ENCODE measurements at places on chromosomes 3 and 15.

DNA sequence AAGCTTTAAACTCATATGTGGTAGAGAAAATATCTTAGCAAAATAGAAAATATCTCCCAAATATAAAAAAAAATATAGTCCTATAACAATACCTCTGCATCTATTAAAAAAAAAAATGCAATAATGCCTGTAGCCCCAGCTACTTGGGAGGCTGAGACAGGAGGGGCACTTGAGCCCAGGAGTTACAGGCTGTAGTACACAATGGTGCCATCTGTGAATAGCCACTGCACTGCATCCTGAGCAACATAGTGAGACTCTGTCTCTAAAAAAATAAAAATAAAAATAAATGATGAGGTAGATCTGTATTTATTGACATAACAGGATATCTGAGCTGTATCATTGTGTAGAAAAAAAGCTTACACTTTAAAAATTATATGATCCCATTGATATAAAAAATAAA is 70.4 kb downstream of the PFN2 start:
- no peak for DNase-seq

GRCh38 chr15:25331860-25332259 is 107.0 kb downstream of the UBE3A start:
- DNase-seq, result no peak

- no peak for DNase-seq
Measured at GRCh38 chr3:177776661-177777101, 579.4 kb upstream of the TBL1XR1 start.

DNA sequence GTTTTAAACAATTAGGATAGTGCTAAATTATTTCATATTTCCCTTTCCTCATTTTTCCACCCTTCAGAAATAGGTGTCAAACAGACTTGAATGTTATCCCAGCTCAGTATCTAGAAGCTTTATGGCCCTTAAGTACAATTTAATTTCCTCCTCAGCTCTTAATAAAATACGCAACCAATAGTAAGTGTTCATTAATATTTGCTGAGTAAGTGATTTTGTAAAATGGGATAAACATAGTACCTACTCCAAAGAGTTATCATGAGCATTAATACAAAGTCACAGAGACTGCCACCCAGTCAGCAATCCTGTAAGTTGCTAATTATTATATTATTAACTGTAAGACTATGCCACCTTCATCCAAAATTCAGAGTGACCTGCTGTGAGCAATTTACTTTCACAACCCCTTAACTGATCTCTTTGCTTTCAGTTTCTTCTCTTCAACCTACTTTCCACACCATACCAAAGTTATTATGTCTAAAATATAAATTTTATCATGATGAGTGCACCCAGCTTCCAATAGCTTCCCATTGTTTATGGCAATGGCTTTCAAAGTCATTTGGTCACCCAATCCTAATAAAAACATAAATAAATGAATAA is 30.7 kb upstream of the CLDN1 start:
- DNase-seq, result no peak

- no peak for DNase-seq
Measured at GRCh38 chr3:141412087-141412935, 44.0 kb downstream of the ZBTB38 start.

- no peak for DNase-seq
Measured at GRCh38 chr3:98350082-98350481, 3.6 kb upstream of the OR5K4 start.

GRCh38 chr3:38614651-38615352 is 34.7 kb downstream of the SCN5A start:
- DNase-seq, result no peak

DNA sequence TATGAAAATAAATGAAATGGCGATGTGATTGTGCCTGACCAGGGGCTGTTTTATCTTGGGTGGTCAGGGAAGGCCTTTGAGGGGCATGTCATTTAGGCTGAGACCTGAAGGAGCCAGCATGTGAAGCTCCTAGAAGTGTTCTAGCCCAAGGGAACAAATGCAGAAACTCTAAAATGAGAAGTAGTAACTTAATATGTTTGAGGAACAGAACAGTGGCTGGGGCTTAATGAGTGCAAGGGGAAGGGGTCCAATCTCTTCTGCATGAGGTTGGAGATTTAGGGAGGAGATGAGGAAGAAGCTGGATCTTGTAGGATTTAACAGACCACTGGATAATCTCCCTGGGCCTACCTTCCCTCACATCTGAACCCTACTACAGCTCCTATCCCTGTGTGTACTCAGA is 110.5 kb downstream of the AKAP13 start:
- no peak for DNase-seq

DNA sequence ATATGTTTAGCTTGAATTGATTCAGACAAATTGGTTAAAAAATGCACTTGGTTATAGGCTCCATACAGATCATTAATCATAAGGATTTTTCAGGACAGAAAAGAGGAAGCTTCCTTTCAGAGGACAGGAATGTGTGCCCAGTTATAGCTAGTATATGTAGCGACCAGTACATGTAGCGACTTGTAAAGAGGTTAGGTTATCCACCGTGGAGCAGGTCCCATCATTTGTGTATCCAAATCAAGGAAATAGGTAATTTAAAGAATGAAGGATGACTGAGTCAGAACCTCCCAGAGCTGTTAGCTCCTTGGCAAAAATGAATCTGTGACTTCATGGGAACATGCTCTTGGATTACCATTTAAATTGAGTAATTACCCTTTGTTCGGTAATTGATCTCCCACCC is 15.8 kb upstream of the P2RY12 start:
- no peak for DNase-seq

DNA sequence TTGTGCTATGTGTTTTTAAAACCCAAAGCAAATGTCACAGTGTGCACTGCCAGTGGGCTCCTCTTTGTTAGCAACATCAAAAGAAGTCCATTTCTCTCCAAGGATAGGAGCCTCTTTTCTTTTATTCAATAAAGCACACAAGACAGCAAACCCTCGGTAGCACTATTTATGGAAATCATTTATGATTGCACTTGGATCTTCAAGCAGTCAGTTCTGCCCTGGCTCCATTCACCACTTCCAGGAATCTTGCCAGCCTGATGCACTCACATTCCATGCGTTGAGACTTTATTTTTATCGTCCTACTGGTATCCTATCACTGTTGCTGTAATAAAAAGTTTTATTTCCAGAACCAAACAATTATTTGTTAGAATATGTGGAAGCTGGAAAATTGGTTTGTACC is 412.1 kb downstream of the TBL1XR1 start:
- no peak for DNase-seq

Data from activated CD4-positive, CD25-positive, alpha-beta regulatory T cell treated with anti-CD3 and anti-CD28 coated beads, Interleukin-2, amount 50 U/mL, for 72 hours (primary cell).